ENCODE measurements at places on chromosomes 12 and 14. TPM values are rescaled to one million over a fixed set of nuclear protein-coding genes. Genes with fewer than 3 reads are reported as not detected.

Gene WDHD1
- 23.9 TPM for total RNA-seq

Gene BEGAIN
- 0.22 TPM for total RNA-seq

Gene ATP6V1D
- 127 TPM for total RNA-seq

Gene SLC16A7
- 13.3 TPM for total RNA-seq

Gene LRRK2
- 3.6 TPM for total RNA-seq

Gene CD163L1
- total RNA-seq, result 7.8 TPM

Gene TMCC3
- 36.4 TPM for total RNA-seq

Gene OR4M1
- total RNA-seq, result not detected

Gene MGP
- total RNA-seq, result 76.1 TPM

Gene ADCY6
- 31.9 TPM for total RNA-seq

Gene KRT74
- total RNA-seq, result not detected

Gene KLHL33
- not detected for total RNA-seq

Gene SLC6A15
- 0.80 TPM for total RNA-seq

Gene SMIM41
- total RNA-seq, result not detected

Gene ZDHHC22
- total RNA-seq, result not detected

Gene TBX5
- not detected for total RNA-seq

Gene CLEC4D
- not detected for total RNA-seq

Gene IL23A
- not detected for total RNA-seq

Gene FICD
- total RNA-seq, result 6.5 TPM

Gene SUSD6
- 15.4 TPM for total RNA-seq

Gene PPP4R3A
- total RNA-seq, result 105 TPM

Gene SMOC1
- total RNA-seq, result 0.14 TPM

Gene SLC5A8
- total RNA-seq, result not detected

Gene E2F7
- 36.3 TPM for total RNA-seq

Gene DLST
- total RNA-seq, result 100 TPM

Gene LRRC10
- total RNA-seq, result not detected

Gene EPS8
- 31.3 TPM for total RNA-seq

Gene KIF26A
- total RNA-seq, result 12.4 TPM

Gene NKX2-1
- total RNA-seq, result not detected

Gene LRRC43
- total RNA-seq, result 0.57 TPM

Gene IL22
- total RNA-seq, result not detected

Gene ASPG
- total RNA-seq, result not detected

Gene RNASE1
- 105 TPM for total RNA-seq

Gene MDP1
- total RNA-seq, result 3.2 TPM

Gene GPR135
- 7.6 TPM for total RNA-seq

Gene SIRT4
- 0.50 TPM for total RNA-seq

Gene HEATR5A
- 45.2 TPM for total RNA-seq

Gene DLK1
- not detected for total RNA-seq

Gene CKAP4
- 230 TPM for total RNA-seq

Gene PFKM
- 70.7 TPM for total RNA-seq

Gene KRT81
- total RNA-seq, result not detected

Gene KRT2
- not detected for total RNA-seq

Gene PLA2G1B
- not detected for total RNA-seq

Gene RNASE3
- total RNA-seq, result not detected

Gene SCNN1A
- 0.22 TPM for total RNA-seq

Gene HOXC13
- not detected for total RNA-seq

Measured in thoracic aorta endothelial cell (primary cell).